M059J (cell line): ENCODE measurements at places on chromosomes 16 and 17. TPM values are rescaled to one million over a fixed set of nuclear protein-coding genes. Genes with fewer than 3 reads are reported as not detected.

The TEX14 gene
- total RNA-seq, result not detected in 2 replicates

The CDK5R1 gene
- total RNA-seq, result 2.8 and 3.7 TPM in 2 replicates

The KRT222 gene
- 0.07 TPM in 1 of 2 replicates, not detected in the other for total RNA-seq

The GRAP gene
- total RNA-seq, result 0.07 and 0.59 TPM in 2 replicates

The C16orf96 gene
- total RNA-seq, result not detected in 2 replicates

The EIF3C gene
- 21.4 and 41.2 TPM in 2 replicates for total RNA-seq

The PRDM7 gene
- not detected in 2 replicates for total RNA-seq

The C16orf74 gene
- total RNA-seq, result 3.0 and 4.2 TPM in 2 replicates

The SOCS1 gene
- 6.6 and 8.3 TPM in 2 replicates for total RNA-seq

The ATXN2L gene
- 30.2 and 43.6 TPM in 2 replicates for total RNA-seq

The DNAI2 gene
- total RNA-seq, result not detected in 2 replicates

The RNFT1 gene
- total RNA-seq, result 21.9 and 27.1 TPM in 2 replicates

The MYH8 gene
- total RNA-seq, result not detected in 2 replicates

The GRIN2C gene
- total RNA-seq, result 0.02 TPM in 1 of 2 replicates, not detected in the other

The TNP2 gene
- total RNA-seq, result not detected in 2 replicates

The HIGD1B gene
- total RNA-seq, result not detected in 2 replicates

The KRT32 gene
- total RNA-seq, result 0.05 TPM in 1 of 2 replicates, not detected in the other

The DYNLRB2 gene
- total RNA-seq, result not detected in 2 replicates

The PRKCB gene
- not detected in 2 replicates for total RNA-seq

The PIMREG gene
- 76.1 and 87.3 TPM in 2 replicates for total RNA-seq

The CCL11 gene
- not detected in 2 replicates for total RNA-seq

The OTOP2 gene
- total RNA-seq, result not detected in 2 replicates

The ZNF287 gene
- 4.1 and 8.1 TPM in 2 replicates for total RNA-seq

The EEF2K gene
- 10.4 and 19.1 TPM in 2 replicates for total RNA-seq

The ARHGDIG gene
- total RNA-seq, result not detected in 2 replicates

The TPSG1 gene
- not detected in 2 replicates for total RNA-seq

The MPP2 gene
- 2.5 and 4.4 TPM in 2 replicates for total RNA-seq

The TMEM106A gene
- 4.9 and 10.1 TPM in 2 replicates for total RNA-seq

The MYH1 gene
- not detected in 2 replicates for total RNA-seq

The MT1F gene
- 12.8 and 13.0 TPM in 2 replicates for total RNA-seq

The MYO15B gene
- total RNA-seq, result 0.20 and 1.5 TPM in 2 replicates

The SOX9 gene
- total RNA-seq, result 16.9 and 24.3 TPM in 2 replicates

The TBC1D3C gene
- 1.1 and 1.7 TPM in 2 replicates for total RNA-seq

The DHRS13 gene
- total RNA-seq, result 7.1 and 9.0 TPM in 2 replicates

The MYH2 gene
- total RNA-seq, result not detected in 2 replicates

The ST6GALNAC1 gene
- total RNA-seq, result not detected in 2 replicates

The TPSAB1 gene
- total RNA-seq, result not detected in 2 replicates

The CA7 gene
- total RNA-seq, result not detected in 2 replicates

The PPP1R27 gene
- total RNA-seq, result not detected in 2 replicates

The MRPL28 gene
- total RNA-seq, result 162 and 177 TPM in 2 replicates

The KRTAP4-6 gene
- total RNA-seq, result not detected in 2 replicates

The PPP1R1B gene
- total RNA-seq, result not detected in 2 replicates

The TRIM72 gene
- not detected in 2 replicates for total RNA-seq
